ENCODE measurements at places on chromosomes 3 and 15.

GRCh38 chr3:133633439-133633838 is 28.3 kb downstream of the TOPBP1 start:
- no peak for DNase-seq

- DNase-seq = no peak
Observed at GRCh38 chr3:28950614-28951013, 330.3 kb upstream of the RBMS3 start.

DNA sequence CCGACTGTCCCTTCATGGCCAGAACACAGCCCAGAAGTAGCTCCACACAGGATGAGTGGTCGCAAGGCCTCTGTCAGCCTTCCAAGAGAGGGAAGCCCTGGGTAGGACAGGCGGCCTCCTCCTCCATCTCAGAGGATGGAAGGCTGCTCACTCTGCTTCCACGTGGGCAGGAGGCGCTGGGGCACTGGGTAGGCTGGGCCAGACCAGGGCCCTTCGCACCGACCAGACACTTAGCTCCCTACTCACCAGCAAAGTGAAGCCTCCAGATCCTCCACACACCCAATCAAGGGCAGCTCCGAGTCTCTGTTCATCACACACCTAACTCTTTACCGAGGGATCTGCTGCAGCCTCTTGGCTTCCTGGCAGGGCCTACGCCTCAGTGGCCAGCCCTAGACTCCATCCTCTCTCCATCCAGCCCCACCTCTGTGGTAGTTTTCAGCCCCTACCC is 24.3 kb upstream of the PLXNA1 start:
- no peak for DNase-seq

DNA sequence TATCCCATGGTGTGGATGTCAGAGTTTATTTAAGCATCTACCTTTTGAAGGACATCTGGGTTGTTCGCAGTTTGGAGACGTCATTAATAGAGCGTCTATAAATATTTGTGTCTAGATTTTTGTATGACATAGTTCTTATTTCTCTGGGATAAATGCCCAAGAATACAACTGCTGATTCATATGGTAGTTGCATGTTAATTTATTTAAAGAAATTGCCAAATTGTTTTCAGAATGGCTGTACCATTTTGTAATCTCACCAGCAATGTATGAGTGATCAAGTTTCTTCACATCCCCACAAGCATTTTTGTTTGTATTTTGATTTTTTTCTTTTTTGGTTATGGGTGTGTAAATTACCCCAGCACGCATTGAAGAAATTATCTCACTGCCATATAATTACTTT is 656.9 kb downstream of the NTRK3 start:
- DNase-seq = no peak

- no peak for DNase-seq
Observed at GRCh38 chr3:179526989-179527391, 35.7 kb upstream of the ACTL6A start.

Data from AG09309 (cell line).